ENCODE measurements at places on chromosomes 12 and 14.

DNA sequence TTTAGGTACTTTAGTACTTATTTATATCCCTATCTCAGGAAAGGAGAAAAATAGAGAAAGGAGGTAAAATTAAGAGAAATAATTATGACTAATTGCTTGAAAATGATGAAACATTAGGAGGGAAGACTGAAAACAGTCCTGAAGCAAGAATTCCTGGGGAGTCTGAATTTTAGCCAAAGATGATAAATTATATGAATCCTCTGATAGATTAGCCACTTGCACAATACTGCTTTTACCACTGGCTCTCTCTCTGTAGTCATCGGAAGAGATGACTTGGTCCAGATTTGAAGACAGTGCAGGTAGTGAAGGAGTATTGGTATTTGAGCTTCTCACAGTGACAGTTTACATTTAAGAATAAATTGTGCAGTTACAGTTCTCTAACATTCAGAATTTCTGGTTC is 83.8 kb upstream of the CLEC14A start:
- no peak for DNase-seq

DNA sequence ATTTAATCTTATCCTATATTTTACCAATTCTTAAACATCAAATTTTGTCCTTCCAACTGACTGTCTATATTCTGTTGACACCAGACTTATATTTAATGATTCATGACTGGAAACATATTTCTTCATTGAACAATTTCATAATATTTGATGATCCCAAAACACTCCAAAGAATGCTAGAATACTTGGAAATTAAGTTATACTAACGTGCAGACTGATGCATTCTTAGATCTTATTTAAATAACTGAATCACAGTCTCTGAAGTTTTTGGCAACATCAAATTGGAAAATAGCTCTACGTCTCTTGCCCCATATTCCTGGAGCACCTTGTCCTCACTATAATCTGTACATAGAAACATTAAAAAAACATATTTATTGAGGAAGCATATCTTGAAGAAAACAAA is 127.4 kb downstream of the HMGA2 start:
- DNase-seq, result no peak

- DNase-seq, result no peak
Observed at GRCh38 chr12:113990250-113991223, 24.4 kb upstream of the RBM19 start.

DNA sequence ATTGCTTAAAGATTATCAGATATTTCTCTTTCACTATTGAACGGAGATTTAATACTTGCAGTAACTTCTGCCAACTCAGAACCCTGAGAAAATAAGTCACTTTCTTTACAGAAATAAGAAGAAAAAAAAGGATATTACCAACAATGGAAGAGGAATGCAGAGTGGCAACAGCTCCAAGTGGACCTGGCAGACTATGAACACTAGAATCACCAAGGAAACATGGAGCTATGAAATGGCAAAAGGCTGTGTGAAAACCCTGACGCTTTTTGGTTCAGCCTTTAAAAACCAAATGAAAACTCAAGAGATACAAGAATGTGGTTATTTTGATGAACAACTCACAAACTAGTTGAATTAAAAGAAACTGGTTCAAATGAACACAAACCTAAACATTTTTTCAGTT is 17.7 kb downstream of the DTD2 start:
- DNase-seq, result no peak

- no peak for DNase-seq
Observed at GRCh38 chr12:27549801-27550652, 26.0 kb downstream of the PPFIBP1 start.

DNA sequence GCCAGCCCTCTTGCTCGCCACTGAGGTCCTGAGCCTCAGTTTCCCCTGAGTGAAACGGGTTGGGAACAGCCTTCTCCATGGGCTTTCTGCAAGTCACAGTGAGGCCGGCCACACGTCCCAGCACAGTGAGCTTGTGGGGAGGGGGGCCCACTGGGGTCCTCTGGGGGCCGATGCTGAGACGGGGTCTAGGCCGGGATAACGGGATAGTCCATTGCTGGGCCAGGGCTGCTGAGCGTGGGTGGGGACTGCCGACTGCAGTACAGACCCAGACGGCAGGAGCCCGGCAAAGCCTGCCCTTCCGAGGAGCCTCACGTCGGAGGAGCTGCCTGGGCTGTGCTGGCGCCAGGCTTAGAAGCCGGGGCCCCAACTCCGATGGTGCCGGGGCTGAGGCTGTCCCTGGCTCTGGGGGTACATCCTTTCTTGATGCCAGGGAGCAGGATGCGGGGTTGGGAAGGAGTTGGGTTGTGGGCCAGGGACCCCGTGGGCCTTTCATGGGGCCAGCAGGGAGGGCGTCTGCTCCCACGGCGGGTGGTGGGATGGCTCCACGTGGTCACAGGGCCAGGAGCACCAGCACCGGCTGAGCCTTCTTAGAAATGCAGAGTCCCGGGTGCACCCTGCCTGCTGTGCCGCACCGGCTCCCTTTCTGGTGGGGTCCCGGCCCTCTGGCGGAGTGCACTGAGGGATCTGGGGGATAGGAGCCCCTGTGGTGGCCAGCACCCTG is 24.2 kb downstream of the NOC4L start:
- DNase-seq, result no peak

- DNase-seq, result no peak
Observed at GRCh38 chr14:34436960-34437728, 24.9 kb downstream of the SPTSSA start.

- no peak for DNase-seq
Observed at GRCh38 chr12:19894050-19894449, 454.8 kb downstream of the AEBP2 start.

DNA sequence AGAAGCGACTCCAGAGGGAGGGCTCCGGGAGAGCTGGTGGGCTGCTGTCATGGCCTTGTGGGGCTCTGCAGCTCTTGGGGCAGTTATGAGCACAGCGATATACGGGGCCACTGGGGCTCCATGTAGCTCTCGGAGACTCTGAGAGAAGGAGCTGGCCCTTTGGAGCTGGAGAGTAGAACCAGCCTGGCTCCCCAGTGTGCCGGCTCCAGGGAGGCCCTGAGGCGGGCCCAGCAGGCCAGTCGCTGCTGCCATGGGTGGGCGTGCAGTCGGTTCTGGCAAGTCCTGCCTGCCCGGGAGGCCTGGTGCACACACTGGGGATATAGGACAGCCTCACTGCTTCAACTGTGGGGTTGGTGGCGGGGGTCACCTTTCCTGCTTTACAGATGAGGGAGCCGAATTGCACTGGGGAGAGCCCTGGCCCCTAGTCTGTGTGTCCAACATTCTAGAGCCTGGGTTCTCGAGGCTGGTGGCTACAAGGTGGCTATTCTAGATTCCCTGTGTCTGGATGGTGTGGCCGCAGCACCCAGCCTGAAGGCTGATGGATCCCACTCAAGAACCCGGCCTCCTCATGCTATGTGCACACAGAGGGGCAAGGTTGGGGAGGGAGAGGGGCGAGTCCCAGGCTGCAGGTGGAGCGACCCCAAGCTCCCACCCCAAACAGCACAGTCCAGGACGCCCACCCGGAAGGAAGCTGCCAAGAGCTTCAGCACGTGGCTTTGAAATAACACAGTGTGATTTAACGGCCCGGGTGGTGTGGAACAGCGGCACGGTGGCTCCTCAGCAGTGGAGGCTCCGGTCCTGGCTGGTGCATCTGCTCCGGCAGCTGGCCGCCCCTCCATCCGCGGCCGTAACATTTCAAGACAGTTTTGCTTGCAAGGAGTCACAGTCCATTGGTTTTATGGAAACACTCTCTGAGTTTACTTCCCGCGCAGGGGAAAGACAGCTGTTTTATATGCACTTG is 188.3 kb upstream of the C14orf180 start:
- DNase-seq, result no peak

GRCh38 chr14:22113401-22113800 is 439.8 kb upstream of the OR4E1 start:
- DNase-seq, result no peak

DNA sequence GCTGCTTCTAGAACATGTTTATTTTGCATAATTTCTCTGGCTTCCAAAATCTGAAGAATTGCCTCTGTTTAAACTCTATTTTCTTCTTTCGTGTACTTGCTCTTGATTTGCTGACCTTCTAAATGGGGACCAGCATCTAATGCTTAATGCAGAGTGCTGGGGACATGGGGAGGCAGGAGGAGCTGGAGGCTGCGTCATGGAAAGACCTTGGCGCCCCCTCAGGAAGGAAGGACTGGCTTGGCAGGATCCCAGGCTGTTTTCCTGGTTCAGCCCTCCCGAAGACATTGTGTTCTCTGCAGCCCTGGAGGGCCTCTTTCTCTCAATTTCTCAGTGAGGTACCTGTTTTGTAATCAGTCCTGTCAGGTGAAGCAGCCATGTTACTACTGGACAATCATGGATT is 5.5 kb downstream of the PRKCH start:
- no peak for DNase-seq

DNA sequence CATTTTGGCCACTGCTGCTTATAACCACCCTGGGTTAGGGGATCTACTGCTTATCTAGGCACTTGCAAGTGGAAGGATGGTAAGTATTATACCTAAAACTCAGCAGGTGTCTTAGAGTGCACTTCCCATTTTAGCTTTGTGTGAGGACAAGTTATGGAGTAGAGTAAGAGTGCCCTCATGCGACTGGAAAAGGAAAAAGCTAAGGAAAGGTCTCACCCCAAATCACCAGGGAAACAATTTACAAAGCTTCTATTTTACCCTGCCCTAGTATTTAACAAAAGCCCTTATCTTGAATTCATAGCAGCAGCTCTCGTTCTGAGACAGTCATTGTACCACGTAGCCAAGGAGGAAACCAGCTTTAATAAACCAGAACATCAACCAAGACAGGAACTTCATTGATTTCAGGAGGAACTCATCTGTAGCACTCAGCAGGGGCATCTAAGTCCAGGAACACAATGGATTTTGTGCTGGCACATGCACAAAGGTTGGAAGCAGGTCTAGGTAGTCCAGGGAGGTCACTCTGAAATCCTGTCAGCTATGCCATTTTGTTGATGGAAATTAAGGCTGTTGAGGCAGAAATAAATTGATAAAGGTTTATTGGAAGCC is 2.9 kb downstream of the RDH12 start:
- DNase-seq, result no peak

DNA sequence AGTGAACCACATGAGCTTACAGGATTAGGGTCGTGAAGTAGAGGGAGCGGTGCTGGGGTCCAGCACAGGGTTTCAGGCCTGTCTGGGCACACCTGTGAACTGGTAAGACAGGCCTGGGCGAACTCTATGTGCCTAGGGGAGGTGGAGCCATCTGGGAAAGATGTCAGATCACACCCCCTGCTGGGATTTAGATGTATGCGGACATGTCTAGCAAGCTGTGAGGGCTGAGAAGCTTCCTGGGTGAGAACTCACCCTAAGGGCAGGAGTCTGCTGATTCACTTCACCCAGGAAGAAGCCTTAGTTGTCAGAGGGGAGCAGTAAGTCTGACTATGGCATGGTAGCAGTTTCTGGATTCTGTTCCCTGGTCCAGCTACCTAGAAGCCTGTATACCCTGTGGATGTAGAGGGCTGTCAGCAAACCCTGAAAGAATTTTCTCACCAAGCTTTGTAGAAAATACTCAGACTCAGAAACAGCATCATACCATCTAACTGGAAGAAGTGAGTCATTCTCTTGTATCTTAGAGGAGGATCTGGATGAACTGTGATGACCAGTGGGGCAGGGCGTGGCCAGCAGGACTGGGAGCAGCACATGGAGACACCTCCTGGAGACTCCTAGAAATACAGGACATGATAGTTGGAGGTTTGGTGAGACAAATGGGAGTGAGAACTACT is 11.2 kb upstream of the PYGL start:
- DNase-seq, result no peak

DNA sequence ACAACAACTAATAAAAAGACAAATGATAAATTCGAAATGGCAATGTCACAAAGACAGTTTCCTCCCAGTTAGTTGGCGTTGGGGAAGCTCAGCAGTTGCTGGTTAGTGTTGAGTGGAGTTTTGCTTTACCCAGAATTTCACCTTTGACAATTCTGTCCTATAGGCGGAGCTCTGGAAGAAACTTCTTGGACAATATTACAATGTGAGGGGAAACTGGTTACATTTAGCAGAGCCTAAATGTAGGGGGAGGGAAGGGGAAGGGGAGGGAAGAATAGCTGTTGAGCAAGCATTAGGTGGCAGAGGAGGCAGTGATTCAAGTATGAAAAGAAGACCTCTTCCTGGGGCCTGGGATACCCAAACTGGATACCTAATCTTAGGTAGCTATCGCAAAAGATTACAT is 51.4 kb downstream of the BDKRB1 start:
- DNase-seq, result no peak

- no peak for DNase-seq
Observed at GRCh38 chr14:68713782-68714181, 79.1 kb downstream of the ZFP36L1 start.

GRCh38 chr14:100438678-100439592 is 115.8 kb downstream of the SLC25A47 start:
- DNase-seq, result peak; percentile 34

DNA sequence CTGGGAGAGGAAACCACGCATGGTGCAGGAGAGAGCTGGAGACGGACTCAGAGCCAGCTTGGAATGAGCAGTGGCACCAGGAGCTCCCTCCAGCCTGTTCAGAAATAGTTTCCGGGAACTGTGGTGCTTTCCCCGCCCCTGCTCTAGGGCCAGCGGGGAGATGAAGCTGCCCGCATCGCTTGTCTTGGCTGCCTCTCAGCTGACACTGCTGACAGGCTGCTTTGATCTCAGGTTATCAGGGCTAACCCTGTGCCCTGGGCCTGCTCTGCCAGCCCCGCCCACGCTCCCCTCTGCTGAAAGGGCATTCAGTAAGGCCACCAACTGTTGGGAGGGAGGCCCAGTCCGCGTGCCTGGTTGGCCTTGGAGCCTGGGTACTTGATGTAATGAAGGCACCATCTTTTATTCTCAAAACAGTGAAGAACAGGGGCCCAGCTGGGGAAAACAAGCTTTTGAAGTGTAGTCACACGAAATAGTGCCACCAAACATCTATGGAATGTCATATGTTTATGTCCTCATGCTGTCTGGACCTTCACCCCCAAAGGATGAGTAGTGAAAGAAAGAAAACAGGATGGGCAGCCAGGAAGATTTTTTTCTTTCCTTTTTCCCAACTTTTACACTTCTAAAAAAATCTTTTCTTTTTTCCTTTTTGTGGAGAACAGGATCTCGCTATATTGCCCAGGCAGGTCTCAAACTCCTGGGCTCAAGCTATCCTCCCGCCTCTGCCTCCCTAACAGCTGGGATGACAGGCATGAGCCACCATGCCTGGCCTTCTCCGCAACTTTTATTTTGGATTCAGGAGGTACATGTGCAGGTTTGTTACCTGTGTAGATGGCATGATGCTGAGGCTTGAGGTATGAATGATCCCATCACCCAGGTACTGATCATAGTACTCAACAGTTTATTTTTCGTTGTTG is 115.9 kb upstream of the TBX3 start:
- no peak for DNase-seq

GRCh38 chr12:109892748-109893147 is 7.3 kb upstream of the TCHP start:
- DNase-seq, result no peak

DNA sequence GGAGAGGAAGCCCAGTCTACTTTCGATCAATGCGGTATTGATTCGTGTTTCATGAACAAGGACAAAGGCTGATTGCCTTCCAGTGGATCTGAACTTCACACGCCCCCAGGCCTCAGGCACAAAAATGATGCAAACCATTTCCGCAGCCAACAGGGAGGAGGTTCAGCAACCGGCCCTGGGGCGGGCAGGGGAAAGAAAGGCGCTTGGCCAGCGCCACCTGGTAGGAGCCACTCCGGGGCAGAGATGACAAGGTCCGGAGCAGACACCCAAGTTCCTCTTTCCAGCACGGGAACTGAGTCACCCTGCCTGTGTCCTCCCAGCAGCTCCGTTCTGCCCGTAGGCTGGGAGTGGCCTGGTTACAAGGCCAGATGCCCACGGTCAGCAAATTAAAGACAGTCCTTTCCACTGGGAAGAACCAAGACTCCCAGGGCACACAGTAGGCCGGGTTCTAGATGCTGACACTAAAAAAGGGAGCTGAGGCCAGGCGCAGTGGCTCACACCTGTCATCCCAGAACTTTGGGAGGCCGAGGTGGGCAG is 136.3 kb downstream of the SCARB1 start:
- DNase-seq, result no peak

Measured in stimulated activated CD4-positive, alpha-beta T cell treated with anti-CD3 and anti-CD28 coated beads, Interleukin-15, amount 100 ng/mL, for 1 hour (primary cell).